Activated CD4-positive, alpha-beta T cell treated with anti-CD3 and anti-CD28 coated beads, Interleukin-2, amount 10 ng/mL, durations not matched to agents 7 days and 5 days (primary cell): ENCODE measurements at places on chromosomes 6 and 20. TPM values are rescaled to one million over a fixed set of nuclear protein-coding genes. Genes with fewer than 3 reads are reported as not detected.

KIFC1 gene
- total RNA-seq: 167 TPM

PKIG gene
- 3.3 TPM for total RNA-seq

NKX2-2 gene
- not detected for total RNA-seq

ZNF831 gene
- 10.4 TPM for total RNA-seq

PSMB8 gene
- 307 TPM for total RNA-seq

LRRC1 gene
- 3.6 TPM for total RNA-seq

OPRM1 gene
- not detected for total RNA-seq

MUCL3 gene
- not detected for total RNA-seq

OR2B6 gene
- not detected for total RNA-seq

CCDC167 gene
- 54.8 TPM for total RNA-seq

PRRT1 gene
- total RNA-seq: 0.23 TPM

C20orf144 gene
- total RNA-seq: 0.15 TPM

HLA-G gene
- 1.3 TPM for total RNA-seq

PPP1R16B gene
- total RNA-seq: 63.6 TPM

SLC22A16 gene
- total RNA-seq: not detected

RAMACL gene
- 0.32 TPM for total RNA-seq
